Jurkat, Clone E6-1 (cell line): ENCODE measurements at places on chromosomes 12 and 14.
A peak's percentile ranks its signal among the peaks of the same experiment; 100 is the strongest.

GRCh38 chr14:100771121-100771800, 44.6 kb downstream of the DLK1 start:
- DNase-seq, result no peak

GRCh38 chr12:86917121-86917520, 660.9 kb upstream of the MGAT4C start:
- no peak for DNase-seq

- no peak for DNase-seq
Observed at GRCh38 chr14:65926935-65927700, 514.6 kb downstream of the FUT8 start.

DNA sequence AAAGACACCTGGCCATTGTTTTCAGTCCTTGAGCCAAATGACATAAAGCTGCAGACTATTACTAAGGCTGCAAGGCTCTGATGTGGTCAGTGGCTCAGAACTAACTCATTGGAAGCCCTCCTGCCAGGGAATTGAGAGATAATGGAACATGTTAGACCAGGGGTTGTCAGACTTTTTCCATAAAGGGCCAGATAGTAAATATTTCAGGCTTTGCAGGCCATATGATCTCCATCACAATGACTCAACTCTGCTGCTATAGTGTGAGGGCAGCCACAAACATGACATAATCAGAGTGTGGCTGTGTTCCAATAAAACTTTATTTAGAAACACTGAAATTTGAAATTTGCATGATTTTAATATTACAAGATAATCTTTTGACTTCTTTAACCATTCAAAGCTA, 140.3 kb downstream of the TMEM30B start:
- DNase-seq, result no peak

DNA sequence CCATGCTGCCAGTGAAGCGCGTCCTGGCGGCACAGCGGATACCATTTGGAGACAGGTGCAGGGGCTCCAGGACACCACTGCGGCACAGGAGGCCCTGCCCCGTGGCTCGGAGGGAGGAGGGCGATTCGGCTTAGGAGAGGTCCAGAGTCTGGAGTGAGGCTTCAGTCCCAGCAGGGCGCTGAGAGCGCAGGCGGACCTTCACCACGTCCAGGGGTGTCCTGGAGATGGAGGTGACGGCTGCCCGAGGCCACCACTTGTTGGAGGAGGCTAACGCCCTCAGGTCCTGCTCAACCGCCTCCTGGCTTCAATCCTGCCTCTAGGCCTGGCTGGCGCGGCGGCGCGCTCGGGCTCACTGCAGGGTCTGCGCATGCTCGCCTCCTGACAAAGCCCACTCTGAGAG, 45.7 kb downstream of the EIF2S3B start:
- no peak for DNase-seq

DNA sequence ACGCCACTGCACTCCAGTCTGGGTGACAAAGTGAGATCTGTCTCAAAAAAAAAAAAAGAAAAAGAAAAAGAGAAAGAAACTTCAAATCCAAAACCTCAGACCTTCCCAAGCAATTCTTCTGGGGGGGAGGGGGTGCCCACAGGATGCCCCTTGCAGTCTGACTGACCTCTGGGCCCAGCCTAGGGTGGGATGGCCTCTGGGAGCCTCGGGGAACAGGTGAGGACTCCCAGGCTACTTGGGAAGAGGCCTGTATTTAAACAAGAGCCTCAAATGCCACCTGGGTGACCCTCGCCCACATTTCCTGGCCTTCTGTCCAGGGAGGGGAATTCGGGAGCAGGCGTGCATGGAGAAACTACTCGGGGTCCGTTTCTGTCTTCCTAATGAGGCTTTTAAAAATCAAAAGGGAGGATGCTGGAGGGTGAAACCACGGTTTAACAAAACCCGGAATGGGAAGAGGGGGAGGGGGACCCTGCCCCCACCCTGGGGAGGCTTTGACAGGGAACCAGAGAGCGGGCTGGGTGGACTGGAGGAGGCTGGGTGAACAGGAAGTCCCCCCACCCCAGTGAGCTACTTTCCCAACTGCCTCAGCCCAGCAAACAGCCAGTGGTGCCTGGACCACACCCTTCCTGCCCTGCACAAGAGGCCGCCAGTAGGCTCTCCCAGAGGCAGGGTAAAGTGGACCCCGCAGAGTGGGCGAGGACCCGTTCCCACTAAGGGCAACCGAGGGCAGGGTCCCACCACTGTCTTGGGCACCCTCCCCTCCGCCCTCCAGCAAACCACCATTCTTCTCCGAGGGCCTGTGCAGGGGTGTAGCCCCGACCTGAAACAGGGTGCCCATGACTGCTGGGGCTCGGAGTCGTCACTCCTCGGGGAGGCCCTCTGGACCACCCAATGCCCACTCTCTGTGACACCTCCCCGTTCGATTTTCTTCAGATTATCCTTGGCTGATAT, 1.5 kb upstream of the FBRSL1 start:
- DNase-seq, result peak; percentile 57

- DNase-seq, result no peak
Observed at GRCh38 chr14:92846162-92846897, 52.2 kb downstream of the GOLGA5 start.

DNA sequence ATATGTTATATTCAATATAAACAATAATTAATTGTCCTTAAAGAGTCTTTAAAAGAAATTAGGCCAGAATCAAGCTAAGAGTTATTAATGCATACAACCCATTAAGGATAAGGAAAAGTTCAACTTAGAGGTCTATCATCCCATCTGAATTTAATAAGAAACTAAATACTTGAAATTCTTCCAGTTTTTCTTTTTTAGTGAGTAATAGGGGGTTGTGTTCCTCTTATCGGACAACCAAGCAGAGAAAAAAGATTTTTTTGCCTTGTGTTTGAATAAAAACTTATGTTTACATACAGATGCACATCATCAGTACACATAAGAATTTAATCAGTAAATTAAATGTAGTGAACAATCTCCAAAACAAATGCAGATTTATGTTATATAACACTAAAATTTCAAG, 32.5 kb downstream of the PAWR start:
- DNase-seq, result no peak
